NCI-H2081 (cell line): ENCODE measurements at places on chromosomes 5 and 9.

- no peak for DNase-seq
Measured at GRCh38 chr5:8943301-8943700, 602.6 kb downstream of the SEMA5A start.

DNA sequence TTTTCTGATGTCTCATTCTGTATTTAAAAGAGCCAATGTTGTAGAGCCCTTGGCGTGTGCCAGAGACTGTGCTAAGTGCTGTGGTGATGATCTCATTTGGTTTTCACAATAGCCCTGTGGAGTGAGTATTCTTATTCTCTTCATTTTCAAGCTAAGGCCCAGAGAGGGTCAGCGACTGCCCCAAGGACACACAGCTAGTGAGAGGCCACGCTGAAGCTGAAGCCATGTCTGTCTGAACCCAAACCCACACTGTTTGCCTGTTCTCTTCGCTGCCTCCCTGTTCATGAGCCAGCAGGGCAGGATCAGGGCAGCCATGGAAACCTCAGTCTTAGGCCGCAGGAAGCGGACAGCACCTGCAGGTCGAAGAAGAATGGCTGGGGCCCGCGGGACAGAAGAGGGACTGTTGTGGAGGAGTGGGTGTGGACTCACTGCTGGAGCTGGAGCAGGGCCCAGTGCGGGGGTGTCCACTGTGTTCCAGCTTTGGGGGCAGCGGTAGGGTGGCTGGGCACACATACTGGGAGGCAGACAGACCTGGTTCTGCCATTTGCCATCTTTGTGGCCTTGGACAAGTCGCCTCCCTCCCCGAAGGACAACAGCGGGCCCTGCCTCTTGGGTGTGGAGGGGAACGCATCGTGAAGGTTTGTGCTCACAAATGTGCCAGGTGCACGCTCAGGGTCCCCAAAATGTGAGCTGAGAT is 257.9 kb upstream of the MVB12B start:
- no peak for DNase-seq

DNA sequence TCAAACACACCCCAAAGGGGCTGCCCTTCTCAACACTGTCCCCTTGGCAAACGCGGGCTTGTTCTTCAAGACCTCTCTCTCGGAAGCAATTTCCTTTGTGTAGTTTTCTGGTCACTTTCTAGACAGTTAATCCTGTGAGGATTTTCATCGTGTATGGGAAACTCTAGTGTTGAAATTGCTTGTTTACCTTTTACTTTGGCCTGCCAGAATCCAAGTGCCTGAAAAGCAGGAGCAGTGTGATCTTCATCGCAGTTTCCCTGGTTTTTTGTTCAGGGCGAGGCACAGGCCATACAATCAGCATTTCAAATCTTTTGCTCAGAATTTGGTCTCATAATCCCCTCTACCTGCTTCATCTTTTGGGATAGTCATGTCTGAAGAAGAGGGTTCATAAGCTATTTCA is 115.7 kb upstream of the C9orf72 start:
- DNase-seq, result no peak

DNA sequence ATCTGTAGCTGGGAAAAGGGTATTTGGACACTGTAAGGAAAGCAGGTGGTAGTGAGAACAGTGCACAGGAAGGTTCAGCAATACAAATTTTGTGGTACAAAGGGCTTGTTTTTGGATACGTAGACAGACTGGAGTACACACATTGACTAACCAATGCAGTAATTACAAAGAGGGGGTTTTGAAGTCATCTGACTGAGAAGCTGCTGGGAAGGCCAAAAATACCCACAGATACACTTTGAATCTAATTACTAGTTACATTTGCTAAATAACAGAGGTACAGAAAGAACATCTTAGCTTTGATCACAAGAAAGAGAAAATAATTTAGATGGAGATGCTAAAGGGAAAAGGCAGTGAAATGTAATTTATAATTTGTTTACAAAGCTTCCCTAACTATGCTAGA is 45.9 kb downstream of the PKD2L2 start:
- no peak for DNase-seq

- DNase-seq, result no peak
Measured at GRCh38 chr9:135850737-135851136, 56.6 kb downstream of the CAMSAP1 start.

GRCh38 chr5:71973563-71973962 is 133.7 kb upstream of the MAP1B start:
- no peak for DNase-seq

DNA sequence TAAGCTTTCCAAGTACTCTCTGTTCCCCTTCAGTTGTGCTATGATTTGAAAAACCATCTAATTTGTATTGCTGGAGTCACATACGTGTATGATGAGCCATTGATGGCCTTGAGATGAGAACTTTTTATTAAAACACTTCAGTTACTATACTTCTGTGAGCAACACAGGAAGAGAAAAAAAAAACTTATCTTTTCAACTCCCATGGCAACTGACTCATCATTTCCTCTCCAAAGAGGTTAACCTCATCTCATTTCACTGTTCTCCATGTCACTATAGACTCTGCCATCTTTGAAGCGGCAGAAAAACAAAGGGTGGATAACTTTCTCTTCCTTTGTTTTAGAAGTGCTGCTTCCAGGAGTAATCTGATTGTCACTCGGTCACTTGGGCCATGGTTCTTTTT is 104.3 kb upstream of the PCSK1 start:
- peak; percentile 1 for DNase-seq

DNA sequence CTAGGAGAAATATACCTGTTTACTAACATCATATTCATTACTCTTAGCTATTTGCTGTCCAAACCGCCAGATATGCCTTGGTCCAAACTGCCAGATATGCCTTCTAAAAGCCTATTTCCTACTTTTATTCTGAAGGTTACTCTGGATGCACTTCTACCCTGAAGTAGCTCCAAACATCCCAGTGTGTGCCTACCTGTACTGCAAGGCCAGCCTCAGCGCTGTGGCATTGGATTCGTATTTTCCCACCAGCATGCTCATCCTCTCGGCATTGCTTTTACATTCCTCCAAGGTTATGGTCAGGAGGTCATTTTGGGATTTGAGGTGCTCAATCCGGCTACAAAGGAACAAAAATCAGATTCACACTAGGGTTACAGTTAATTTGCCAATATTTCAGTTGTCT is 94.3 kb downstream of the DCP2 start:
- DNase-seq, result no peak

- DNase-seq, result no peak
Measured at GRCh38 chr5:5822729-5823257, 400.3 kb downstream of the ICE1 start.

DNA sequence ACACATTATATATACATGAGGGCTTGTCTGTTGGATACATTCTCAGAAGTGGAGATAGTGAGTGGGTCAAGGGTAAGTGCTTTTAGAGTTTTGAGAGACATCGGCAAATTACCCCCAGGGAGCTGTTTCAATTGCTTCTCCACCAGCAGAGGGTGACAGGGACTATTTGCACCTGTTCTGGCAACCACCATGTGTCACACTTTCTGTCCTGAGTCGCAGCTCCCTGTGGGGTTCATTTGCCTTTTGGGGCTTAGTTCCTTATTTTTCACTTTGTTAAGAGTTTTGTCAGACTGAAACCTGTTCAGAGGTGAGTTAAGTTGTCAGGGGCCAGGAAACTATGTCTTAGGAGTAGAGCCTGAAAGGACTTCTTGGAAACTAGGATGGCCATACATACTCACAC is 20.1 kb upstream of the SLC36A1 start:
- no peak for DNase-seq

GRCh38 chr5:17135050-17135449 is 82.4 kb upstream of the BASP1 start:
- DNase-seq, result no peak

- DNase-seq, result no peak
Measured at GRCh38 chr5:140342287-140342686, 4.1 kb downstream of the HBEGF start.

DNA sequence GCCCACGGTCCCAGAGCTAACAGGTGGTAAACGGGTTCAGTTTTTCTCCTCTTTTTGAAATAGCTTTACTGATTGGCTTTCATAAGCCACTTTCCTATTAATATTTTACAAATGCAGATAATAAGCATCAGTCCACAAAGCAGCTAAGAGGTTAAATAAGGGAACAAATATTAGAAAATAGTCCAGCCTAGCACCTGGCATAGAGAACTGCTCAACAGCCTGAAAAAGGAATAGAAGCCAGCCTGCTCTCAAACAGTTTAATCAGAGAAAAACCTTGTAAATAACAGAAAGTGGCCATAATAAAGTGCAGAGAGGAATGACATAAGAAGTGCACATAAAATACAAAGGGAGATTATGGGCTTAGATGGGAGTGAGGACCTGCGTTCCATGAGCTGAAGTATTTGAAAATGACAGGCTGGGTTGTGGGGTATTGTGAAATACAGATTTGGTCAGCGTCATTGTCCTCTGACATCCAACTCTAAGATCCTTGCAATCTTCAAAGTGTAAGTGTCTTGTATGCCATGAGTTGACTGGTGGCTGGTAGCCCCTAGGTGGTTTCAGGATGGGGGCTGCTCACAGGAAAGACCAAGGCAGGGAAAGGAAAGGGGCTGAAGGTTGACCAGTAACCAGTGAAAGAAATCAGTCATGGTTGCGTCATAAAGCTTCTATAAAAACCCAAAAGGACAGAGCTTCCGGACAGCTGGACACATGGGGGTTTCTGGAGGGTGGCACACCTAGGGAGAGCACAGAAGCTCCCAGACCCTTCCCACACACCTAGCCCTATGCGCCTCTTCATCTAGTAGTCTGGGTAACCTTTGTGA is 32.4 kb downstream of the MYO10 start:
- DNase-seq, result no peak

DNA sequence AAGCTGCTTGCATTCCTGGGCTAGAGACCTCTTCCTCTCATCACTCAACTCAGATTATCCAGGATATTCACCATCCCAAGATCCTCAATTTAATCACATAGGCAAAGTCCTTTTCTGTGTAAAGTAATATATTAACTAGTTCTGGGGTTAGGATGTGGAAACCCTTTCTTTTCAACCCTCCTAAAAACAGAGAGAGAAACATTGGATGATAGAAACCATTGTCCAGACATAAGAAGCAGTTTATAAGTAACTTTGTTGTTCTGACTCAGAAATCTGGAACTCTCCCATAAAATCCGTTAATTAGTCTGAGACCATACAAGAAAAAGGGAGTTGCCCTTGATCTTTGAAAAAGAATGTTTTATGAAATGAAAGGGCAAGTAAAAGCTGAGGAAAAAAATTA is 817.1 kb upstream of the CDH9 start:
- no peak for DNase-seq

DNA sequence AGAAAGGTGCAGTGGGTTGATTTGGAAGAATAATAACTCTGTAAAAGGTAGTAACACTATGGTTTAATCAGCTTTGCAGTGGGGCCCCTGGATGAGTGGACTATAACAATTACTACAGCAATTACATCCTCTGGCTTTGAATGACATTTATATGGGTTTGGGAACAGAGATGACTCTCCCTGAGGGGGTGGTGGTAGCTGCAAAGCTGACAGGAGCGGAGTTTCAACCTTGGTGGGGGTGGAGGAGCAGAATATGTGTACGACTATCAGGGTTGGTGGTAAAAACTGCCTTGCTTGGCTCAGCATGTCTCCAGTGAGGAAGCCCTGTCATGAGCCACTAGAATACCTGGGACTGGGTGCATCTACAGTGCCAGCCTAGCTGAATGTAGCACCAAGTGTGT is 28.3 kb upstream of the NR3C1 start:
- DNase-seq, result no peak

DNA sequence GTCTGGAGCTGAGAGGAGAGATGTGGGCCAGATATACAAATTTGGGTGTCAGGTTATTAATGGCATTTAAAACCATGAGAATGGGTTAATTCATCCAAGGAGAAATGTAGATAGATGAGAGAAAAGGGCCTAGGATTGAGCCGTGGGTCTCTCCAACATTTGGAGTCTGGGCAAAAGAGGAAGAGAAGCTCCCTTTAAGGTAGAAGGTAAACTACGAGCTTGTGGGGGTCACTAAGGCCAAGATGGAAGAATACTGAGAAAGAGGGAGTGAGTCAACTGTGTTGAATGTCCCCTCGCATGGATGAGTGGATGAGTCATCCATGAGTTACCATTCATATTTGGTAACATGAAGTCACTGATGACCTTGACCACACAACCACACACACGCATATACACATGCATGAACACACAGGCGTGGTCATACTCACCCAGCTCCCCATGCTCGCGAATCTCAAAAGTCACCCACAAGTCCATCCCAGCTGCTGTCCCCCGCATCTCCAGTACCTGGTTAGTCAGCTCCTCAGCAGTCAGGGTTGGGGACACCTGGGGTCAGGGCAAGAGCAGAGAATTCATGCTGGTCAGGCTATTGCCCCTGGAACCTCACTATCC is 6.8 kb upstream of the FCHSD1 start:
- no peak for DNase-seq
